Activated naive CD8-positive, alpha-beta T cell treated with anti-CD3 and anti-CD28 coated beads, Interleukin-2, amount 10 ng/mL, durations not matched to agents 7 days and 5 days (primary cell): ENCODE measurements at places on chromosomes 4 and X. TPM values are rescaled to one million over a fixed set of nuclear protein-coding genes. Genes with fewer than 3 reads are reported as not detected.

EREG gene
- total RNA-seq = not detected

HSPA4L gene
- 0.06 TPM for total RNA-seq

PHOX2B gene
- not detected for total RNA-seq

ARHGAP36 gene
- total RNA-seq = not detected

MTNR1A gene
- not detected for total RNA-seq

ABCG2 gene
- total RNA-seq = 0.67 TPM

RPL34 gene
- total RNA-seq = 1,432 TPM

GLOD5 gene
- total RNA-seq = not detected

TMSB15B gene
- total RNA-seq = 10.1 TPM

KCNE5 gene
- total RNA-seq = 0.40 TPM

PPP2R2C gene
- total RNA-seq = not detected

SERTM2 gene
- not detected for total RNA-seq

GAB1 gene
- total RNA-seq = 0.80 TPM

BMX gene
- not detected for total RNA-seq

NEIL3 gene
- total RNA-seq = 24.0 TPM

MAML3 gene
- total RNA-seq = 4.6 TPM
